Stimulated activated CD4-positive, alpha-beta T cell treated with anti-CD3 and anti-CD28 coated beads, Interleukin-4, amount 100 ng/mL, for 48 hours (primary cell): ENCODE measurements at places on chromosomes 12 and 14.

- DNase-seq: no peak
Measured at GRCh38 chr12:96687719-96688118, 198.3 kb downstream of the CFAP54 start.

- DNase-seq: no peak
Measured at GRCh38 chr12:1843641-1844005, 23.3 kb downstream of the LRTM2 start.

GRCh38 chr14:93025055-93025454 is 90.7 kb downstream of the ITPK1 start:
- no peak for DNase-seq

GRCh38 chr12:89235189-89235993 is 116.9 kb downstream of the DUSP6 start:
- no peak for DNase-seq

GRCh38 chr14:31204593-31205534 is 2.7 kb downstream of the HECTD1 start:
- DNase-seq: no peak
